Osteocyte (in vitro differentiated cells): ENCODE measurements at places on chromosomes 13 and 19. TPM values are rescaled to one million over a fixed set of nuclear protein-coding genes. Genes with fewer than 3 reads are reported as not detected.

GRCh38 chr13:51882570-51883225 lies 20.9 kb downstream of the CCDC70 start:
- DNase-seq = peak; percentile 81

SYCN gene
- total RNA-seq = not detected in 2 replicates

XPO4 gene
- total RNA-seq = 13.9 and 15.3 TPM in 2 replicates

ALG5 gene
- 35.4 and 36.2 TPM in 2 replicates for total RNA-seq

FXYD3 gene
- not detected in 2 replicates for total RNA-seq

DNA sequence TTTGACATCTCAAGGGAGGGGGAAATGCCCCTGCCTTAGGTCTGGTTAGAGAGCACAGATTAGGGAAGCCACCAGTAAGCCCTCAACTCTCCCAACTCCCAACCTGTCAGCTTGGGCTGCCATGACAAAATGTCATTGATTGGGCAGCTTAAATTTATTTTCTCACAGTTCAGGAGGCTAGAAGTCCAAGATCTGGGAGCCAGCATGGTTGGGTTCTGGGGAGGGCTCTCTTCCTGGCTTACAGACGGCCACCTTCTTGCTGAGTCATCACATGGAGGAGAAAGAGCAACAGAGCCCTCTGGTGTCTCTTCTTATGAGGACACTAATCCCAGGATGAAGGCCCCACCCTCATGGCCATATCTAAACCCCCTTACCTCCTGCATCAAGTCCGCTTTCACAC lies 24.2 kb downstream of the C19orf12 start:
- DNase-seq = no peak

SYDE1 gene
- total RNA-seq = 64.4 and 74.6 TPM in 2 replicates

KRI1 gene
- 29.0 and 29.3 TPM in 2 replicates for total RNA-seq

PRRG2 gene
- 0.32 and 0.52 TPM in 2 replicates for total RNA-seq

NDFIP2 gene
- 30.0 and 30.6 TPM in 2 replicates for total RNA-seq

DNA sequence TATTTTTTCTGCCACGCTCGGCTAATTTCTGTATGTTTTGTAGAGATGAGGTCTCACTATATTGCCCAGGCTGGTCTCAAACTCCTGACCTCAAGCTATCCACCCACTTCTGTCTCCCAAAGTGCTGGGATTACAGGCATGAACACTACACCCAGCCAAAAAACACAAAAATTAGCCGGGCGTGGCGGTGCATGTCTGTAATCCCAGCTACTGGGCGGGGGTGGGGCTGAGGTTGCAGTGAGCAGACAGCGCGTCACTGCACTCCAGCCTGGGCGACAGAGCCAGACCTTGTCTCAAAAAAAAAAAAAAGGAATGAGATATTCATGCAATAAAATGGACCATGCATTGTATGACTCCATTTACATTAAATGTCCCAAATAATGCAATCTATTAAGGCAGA lies 32.2 kb downstream of the VASP start:
- no peak for DNase-seq

KLK8 gene
- total RNA-seq = not detected in 2 replicates

DNA sequence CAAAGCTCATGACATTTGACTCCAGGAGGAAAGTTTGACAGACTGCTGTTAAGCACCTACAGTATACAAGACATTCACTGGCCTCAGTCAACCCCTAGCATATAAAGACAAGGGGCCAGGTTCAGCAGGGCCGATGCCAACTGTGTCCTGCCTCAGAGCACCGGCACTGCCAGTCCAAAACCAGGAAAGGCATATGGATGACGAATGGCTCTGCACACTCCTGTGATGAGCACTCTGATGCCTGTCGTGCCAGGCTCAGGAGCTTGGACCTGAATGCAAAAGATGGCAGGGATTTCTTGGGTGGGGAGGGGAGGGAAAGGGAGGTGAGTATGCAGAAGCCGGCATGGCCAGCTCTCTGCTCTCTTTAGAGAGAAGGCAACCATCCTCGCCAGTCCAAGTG lies 38.9 kb downstream of the COL4A1 start:
- peak; percentile 32 for DNase-seq

NCR1 gene
- total RNA-seq = not detected in 2 replicates

ZNF763 gene
- 2.1 and 4.3 TPM in 2 replicates for total RNA-seq

ICAM4 gene
- total RNA-seq = not detected in 2 replicates

DNA sequence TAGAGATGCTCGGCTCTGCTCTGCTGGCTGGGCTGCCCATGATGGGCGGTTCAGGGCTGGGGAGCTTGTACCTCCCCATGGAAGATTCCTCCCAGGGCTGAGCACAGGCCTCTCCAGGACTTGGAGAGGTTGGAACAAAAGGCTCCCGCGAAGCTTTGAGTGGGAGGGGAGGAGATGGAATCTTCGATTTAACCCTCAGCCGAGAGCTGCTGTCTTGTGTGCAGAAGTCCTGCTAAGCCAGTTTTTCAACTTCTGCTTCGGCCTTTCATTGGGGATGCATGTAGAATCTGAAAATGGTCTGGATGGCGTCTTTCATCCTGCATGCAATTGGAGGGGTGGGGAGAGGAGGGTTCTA lies 163.3 kb downstream of the KDM4B start:
- DNase-seq = no peak

DNA sequence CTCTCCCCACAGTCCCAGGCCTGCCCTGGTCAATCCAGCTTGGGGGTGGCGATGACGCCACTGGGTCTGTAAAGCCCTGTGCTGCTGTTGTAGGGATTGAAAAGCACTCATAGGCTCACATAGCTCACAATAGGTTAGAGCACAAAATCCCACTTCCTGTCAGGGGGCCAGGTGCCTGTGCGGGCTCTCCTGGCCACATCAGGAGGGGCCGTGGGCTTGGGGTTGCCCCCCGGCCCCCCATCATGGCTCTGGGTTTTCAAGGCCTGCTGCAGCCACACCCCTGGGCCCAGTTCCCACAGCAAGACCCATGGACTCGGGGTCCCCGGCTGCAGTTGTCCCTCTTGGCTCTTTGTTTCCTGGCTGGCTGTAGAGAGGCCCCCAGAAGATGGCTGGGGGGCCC lies 62.9 kb downstream of the SMARCA4 start:
- DNase-seq = no peak

MCF2L gene
- total RNA-seq = 4.3 and 5.6 TPM in 2 replicates

DNA sequence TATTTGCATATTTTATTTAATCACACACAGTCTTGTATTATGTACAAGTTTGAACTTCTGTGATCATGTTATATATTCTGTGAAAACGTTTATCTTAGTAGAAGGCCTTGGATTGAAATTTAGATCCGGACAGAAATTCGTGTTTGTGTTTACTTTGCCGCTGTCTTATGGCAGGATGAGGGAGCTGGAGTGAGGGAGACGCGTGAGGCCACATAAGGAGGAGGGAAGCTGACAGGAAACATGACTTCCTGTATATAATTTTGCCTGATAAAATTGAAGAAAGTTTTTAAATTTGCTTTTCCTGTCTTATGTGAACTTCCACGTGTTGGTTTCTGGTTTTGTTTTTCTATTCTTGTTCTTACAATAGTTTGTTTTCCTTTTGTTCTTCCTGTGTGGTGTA lies 200.2 kb downstream of the MTUS2 start:
- DNase-seq = no peak

PEG3 gene
- not detected in 2 replicates for total RNA-seq

MBD3L2 gene
- total RNA-seq = not detected in 2 replicates

DNA sequence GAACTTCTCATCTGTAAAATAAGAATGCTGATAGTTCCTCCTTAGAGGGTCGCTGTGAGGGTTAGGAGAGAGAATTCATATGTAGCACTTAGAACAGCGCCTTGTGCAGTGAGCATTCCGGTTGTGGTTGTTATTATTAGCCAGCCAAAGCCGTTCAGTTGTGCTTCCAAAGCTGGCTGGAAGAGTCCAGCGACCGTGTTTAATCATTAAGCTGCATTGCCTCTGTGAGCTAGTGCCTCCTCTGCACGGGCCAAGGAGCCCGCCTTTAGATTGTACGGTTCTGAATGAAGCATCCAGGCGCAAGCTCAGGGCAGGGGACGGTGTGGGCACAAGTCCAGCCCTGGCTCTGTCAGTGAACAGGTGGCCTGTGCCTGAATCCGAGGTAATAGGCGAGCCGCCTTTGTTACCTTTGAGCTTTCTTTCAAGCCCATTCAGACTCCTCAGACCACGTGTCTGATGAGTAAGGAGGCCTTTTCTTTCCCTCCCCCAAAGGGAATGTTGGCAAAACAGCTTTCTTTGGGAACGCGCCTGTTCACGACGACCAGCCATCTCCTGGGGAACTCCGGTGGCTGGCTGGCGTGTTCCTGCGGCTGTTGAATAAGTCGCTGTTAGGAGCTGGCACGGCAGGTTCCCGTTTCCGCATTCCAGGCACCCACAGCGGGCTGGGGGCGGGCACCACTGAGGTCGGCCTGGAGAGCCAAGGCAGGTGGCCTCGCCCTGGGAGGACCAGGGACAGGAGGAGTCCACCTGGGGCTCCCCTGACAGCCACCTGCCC lies 25.1 kb downstream of the SIPA1L3 start:
- no peak for DNase-seq

GRCh38 chr13:68358294-68358705 lies 1128.2 kb upstream of the PCDH9 start:
- no peak for DNase-seq

- no peak for DNase-seq
These were observed 119.7 kb upstream of the SPATA13 start for GRCh38 chr13:24040835-24041234.

ZNF222 gene
- total RNA-seq = 6.1 and 6.5 TPM in 2 replicates

CFAP97D2 gene
- total RNA-seq = not detected in 2 replicates

ZNF723 gene
- total RNA-seq = not detected in 2 replicates

DNA sequence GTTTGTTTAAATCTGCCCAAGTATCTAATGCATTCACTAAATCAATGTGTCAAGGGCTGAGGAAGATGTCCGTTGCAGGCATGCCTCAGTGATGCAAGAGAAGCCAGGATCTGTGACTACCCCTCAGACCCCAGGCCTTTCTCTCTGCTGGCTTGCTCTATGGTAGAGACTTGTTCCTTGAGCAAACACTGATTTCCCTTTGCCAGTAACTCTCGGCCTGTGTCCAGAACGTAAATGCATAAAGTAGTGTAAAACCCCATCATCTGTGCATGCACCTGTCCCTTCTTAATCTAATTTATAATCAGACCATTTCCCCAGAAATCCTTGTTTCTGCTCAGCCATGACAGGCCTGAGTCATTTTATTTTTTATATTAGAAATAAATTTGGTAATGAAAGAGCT lies 28.7 kb upstream of the FRY start:
- DNase-seq = no peak

DNA sequence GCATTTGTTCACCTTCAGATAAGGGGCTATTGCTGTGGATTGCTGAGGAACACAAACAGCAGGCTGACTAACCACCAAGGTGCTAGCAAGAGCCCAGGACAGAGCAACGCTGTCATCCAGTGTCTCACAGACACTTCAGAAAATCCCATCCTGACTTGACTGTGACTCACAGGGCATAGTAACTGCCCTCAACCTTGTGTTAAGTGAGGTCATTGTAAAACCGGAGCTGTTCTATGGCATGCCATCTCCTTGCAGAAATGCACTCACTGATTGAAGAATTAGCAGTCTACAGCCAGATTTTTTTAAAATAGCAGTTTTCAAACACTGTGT lies 51.1 kb downstream of the TNFRSF19 start:
- no peak for DNase-seq

DNA sequence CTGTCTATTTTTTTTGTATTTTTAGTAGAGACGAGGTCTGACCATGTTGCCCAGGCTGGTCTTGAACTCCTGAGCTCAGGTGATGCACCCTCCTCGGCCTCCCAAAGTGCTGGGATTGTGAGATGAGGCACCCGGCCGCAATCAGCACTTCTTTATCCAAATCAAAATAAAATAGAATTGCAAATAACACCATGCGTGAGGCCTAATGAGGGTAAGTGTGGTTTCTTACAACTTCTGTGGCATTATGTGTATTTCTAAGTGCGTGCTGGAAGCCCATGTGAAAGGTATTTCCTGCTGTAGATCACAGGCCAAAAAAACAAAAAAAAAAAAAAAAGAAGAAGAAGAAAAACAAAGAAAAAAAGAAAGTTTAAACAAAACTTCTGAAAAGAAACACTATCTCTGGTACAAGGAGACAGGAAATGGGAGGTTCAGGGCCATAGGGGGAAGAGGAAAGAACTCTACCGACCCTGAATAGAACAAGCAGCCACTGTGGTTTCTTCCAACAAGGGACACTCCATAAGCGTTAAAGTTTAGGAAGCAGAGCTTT lies 3.0 kb upstream of the GRAMD1A start:
- no peak for DNase-seq

DNA sequence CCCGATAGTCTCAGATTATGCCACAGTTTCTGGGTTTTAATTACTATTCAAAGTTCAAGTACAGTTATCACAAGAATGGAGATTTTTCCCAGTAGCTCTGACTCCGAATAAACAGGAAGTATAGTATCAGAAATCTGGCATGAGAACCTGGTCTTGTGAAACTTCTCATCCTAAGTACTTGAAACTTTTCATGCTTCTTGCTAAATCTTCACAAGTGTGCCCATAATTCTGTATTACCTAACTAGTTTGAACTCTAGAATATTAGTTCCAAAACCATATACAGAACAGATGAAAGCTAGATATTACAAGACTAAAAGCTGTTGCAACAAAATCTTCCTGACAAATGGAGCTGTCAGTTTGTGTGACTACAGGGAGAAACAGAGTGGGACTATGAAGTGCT lies 70.5 kb upstream of the CSNK1A1L start:
- DNase-seq = no peak

AMER2 gene
- not detected in 2 replicates for total RNA-seq
